ENCODE measurements at places on chromosomes 11 and 22.

- no peak for DNase-seq
Observed at GRCh38 chr11:34480314-34480713, 33.3 kb downstream of the ELF5 start.

DNA sequence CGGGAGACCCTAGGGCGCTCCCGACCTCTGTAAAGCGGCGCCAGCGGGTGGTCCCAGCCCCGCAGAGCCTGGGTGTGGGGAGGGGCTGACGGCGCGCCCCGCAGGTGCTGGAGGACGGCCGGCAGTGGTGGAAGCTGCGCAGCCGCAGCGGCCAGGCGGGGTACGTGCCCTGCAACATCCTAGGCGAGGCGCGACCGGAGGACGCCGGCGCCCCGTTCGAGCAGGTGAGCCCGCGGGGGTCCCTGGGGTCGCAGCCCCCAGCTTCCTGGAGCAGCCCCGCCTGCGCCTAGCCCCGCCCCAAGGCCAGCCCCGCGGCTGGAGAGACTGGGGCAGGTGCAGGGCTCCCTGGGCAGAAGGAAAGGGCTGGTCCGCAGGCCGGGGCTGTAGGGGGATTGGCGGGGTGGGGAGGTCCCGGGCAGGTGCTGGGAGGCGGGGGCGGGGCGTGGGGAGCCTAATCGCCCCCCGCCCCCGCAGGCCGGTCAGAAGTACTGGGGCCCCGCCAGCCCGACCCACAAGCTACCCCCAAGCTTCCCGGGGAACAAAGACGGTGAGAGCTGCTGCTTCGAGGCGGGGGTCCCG, 19.7 kb downstream of the EPS8L2 start:
- no peak for DNase-seq

GRCh38 chr11:95360377-95361075, 129.5 kb upstream of the SESN3 start:
- DNase-seq, result no peak

DNA sequence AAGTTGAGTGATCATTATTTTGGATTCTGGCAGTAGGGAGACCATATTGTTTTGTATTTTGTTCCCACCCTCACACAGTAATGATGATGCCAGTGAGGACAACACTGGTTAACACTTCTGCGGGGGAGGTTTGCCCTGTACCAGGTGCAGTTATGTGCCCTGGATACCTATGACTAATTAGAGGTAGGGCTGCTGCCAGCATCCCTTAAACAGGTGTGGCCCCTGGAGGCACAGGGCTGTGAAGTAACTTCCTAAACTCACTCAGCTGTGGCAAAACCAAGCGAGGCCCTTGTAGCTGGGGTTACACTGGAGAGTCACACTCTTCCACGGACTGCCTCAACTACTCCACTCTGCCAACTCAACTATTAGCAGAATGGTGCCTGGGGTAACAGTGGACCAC, 64.5 kb downstream of the MCM5 start:
- DNase-seq, result no peak

DNA sequence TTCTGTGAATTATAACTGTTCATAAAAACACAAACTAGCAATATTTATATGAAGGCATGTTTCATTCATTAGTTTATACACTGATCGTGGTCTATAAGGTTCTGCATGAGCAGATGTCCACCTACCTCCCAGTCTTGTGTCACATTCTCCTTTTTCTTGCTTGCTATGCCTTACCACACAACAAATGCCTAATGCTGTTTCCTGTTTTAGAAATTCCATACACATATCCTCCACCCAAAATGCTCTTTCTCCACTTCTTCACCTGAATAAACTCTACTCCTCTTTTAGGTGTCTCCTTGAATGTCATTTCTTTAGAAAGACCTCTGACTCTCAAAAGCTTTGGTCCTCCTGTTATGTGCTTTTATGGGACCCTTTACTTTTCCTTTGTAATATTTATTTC, 88.9 kb downstream of the BDNF start:
- no peak for DNase-seq

Measured in iPS DF 6.9 (cell line).